ENCODE measurements at places on chromosomes 3 and 15. TPM values are rescaled to one million over a fixed set of nuclear protein-coding genes. Genes with fewer than 3 reads are reported as not detected.

- DNase-seq = no peak
Measured at GRCh38 chr3:149647285-149647684, 10.5 kb downstream of the WWTR1 start.

The CATSPER2 gene
- total RNA-seq = 3.7 TPM

DNA sequence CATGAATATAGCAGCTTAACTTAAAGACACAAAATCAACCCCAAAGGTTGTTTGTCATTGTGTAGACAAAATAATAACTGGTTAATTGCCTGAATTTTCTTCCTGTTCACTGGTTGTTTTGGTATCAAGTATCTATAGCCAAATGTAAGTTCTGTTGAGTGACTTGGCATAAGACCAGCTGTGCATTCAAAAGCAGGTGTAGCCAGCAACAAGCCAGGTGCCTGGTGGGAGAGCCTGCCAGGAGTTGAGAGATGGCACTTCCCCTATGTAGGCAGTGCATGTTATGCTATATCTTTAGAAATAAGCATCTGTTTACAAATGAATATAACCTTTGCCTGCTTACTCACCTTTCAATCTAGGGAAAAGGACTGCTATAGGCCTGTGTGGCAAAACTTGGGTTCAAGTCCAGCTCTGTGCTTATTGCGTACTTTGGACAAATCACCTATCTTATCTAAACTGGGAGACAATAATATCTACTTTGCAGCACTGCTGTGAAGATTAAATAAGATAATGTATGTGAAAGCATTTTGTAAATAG is 84.9 kb upstream of the TBL1XR1 start:
- DNase-seq = no peak

DNA sequence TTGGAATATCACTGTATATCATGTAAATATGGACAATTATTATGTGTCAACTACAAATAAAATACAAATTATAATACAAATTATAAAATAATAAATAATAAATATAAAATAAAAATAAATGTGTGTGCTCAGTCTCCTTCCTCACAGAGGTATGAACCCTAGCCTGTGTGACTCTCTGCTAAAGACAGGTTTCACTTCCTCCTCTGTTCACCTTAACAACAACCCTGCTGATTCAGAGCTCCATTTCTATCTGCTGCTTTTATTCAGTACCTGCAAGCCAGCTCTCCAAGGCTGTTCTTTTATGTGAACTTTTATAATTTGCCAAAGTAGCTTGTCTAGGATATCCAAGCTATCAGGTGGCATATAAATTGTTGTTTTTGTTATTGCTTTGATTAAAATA is 610.7 kb upstream of the GRM7 start:
- no peak for DNase-seq

The ADCY5 gene
- total RNA-seq = not detected

The TMEM207 gene
- total RNA-seq = not detected

The CLSTN2 gene
- total RNA-seq = 2.0 TPM

The CFAP100 gene
- total RNA-seq = not detected

The MKRN2 gene
- 26.3 TPM for total RNA-seq

GRCh38 chr15:81038975-81039607 is 38.4 kb downstream of the TLNRD1 start:
- peak; percentile 75 for DNase-seq

The SUSD5 gene
- total RNA-seq = 0.33 TPM

The IGF2BP2 gene
- 67.7 TPM for total RNA-seq

DNA sequence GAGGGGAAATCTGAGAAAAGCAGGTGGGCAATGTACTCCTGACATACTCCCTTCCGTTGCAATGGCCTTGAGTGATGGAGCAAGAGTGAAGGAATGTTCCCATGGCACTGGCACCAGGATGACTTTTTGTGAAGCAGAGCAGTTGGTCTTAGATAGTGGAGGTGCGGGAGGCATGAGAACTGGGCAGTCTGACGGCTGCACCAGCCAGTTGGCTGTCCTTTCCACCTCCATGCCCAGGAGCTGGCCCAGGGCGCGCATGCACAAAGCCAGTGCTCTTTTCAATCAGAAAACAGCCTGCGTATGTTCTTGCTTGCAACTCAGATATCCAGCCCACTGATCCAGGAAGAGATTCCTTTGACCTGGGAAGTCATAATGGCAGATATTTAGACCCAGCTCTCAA is 136.8 kb downstream of the PGPEP1L start:
- no peak for DNase-seq

DNA sequence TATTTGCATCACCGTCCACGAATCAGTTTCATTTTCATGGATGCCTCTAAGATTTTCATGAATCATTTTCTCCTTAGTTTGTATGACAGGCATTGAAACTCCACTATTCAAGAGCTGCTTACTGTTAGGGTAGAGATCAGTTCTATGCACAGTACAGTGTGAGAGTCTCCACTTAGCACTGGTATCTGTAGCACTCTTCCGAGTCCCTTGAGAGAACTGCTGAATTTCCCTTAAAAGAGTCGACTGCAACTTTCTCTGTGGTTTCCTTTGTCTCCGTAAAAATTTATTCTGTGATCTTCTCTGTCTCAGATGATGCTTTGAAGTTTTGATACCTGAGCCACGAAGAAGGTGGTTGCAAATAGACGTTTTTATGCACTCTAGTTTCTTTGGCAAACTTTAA is 14.8 kb downstream of the GTPBP8 start:
- DNase-seq = no peak

DNA sequence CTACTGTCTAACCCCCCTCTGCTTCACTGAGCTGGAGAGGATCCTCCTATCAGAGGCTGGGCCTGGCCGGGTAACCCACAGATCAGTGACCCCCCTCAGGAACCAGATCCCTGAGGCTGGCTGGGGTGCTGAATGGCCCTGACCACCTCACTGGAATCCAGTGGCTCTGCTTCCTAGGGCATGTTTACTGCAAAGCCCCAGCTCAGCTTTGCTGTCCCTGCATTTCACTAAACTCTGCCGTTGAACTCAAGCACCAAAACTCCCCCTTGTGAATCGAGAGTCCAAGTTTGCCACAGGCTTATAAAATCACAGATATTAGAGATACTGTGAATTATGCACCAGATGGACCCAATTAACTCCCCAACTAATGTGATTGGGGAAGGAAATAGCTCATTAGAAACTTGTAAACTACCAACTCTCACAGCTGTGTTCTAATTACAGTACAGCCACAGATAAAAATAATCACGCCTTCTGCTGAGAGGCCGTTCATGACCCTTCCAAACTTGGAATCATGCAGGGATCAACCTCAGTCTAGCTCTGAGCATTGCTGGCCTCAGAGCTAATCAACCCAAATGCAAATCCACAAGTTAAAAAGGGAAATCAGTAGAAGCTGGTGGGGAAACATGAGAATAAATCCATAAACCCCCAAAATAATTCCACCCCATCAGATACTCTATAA is 47.0 kb downstream of the OCA2 start:
- no peak for DNase-seq

The MESP2 gene
- not detected for total RNA-seq

The ARHGAP31 gene
- total RNA-seq = 8.7 TPM

The P2RY14 gene
- not detected for total RNA-seq

- no peak for DNase-seq
Measured at GRCh38 chr15:74226761-74227540, 9.2 kb upstream of the CCDC33 start.

GRCh38 chr3:53989946-53990345 is 98.3 kb upstream of the SELENOK start:
- DNase-seq = no peak

DNA sequence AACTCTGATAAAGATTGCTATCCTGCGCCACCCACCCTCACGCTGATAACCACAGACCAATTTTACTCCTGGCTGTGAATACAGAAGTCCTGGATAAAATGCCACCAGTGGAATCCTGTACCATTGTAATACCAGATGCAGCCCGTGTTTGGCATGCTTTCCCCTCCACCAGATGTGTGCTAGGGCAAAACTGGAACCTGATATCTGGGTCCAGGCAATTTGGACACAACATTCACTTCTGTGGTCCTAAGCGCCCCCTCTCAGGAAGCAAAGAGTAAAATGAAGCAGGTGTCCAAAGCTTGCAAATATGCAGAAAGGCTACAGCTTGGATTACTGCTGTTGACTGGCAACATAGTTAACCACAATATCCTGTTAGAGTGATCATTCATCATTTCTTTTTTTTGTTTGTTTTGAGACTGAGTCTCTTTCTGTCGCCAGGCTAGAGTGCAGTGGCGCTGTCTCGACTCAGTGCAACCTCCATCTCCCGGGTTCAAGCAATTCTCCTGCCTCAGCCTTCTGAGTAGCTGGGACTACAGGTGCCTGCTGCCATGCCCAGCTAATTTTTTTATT is 32.8 kb downstream of the LOXL1 start:
- DNase-seq = peak; percentile 30

The TTLL13 gene
- total RNA-seq = 0.17 TPM

DNA sequence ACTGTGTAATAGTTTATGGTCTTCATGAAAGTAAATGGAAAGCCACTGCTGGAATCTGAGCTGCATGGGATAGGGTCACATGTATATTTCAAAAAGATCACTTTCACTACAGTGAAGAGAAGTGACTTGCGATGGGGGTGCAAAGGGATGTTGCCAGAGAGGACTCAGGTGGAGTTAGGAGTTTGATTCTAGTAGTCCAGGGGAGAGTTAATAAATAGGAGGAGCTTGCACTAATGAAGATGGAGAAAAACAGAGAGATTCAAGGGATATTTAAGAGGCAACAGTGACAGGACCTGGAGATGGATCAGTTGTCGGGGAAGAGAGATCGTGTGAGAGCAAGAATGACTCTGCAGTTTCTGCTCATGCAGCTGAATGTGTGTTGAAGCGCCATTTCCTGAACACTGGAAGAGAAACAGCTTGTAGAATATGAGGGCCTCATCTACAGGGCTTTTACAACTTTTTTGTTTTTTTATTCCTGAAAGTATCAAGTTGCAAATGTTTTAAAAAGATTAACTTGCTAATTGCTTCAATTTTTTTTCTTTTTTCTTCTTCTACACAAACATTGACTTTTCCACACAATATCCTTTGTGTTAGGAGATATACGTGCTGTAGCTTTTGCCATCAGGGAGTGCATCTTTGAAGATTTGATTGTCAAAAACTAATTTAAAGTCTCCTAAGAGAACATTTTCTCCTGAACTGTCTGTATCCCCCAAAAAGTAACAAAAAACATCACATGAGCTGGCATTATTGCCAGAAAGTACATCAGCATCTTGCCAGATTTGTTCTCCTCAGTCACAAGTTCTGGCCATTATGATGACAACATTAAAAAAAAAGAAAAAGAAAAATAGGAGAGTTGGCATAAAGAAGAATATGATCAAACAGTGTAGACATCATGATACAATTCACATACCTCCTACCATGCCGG is 37.5 kb downstream of the SETMAR start:
- DNase-seq = no peak

DNA sequence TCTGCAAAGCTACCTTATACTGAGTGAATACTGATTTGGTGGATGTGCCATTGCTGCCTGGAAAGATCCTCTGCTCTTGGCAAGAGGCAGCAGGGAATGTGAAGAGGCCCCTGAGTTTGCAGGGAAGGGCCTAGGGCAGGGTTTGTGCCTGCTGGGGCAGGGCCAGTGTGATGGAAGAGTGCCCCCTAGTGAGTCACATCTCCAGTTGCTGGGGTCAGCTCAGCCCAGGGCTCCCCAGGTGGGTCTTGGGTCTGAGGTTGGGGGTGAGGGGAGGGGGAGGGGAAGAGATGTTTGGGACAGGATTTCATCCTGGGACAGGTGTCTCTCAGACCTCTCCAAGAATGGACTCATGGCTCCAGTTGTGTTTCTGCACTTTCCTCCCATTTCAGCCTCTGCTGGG is 4.1 kb upstream of the AMOTL2 start:
- no peak for DNase-seq

- DNase-seq = no peak
Measured at GRCh38 chr3:52681596-52681995, 4.1 kb downstream of the PBRM1 start.

DNA sequence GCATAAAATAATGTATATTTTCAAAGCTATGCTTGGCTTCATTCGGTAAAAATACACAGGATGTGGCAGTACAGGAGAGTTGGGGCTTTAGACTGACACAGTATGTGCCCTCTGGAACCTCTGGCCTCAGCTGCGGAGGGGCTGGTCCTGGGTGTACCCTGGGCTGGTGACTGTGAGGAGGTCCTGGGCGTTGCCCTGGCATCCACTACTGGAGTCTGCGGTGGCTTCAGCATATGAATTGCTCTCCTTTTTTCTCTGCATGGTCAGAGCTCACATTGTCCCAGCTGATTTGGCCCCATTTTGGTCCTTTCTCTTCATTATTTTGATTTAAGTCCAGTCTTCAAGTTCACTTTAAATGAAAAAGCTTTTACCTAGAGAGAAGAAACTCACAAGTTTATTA is 40.5 kb upstream of the CORO2B start:
- no peak for DNase-seq

GRCh38 chr15:80633221-80633620 is 61.9 kb upstream of the ABHD17C start:
- no peak for DNase-seq

GRCh38 chr3:32177702-32178198 is 60.7 kb upstream of the CMTM8 start:
- DNase-seq = peak; percentile 79

GRCh38 chr3:143416229-143416628 is 296.7 kb downstream of the CHST2 start:
- DNase-seq = no peak

DNA sequence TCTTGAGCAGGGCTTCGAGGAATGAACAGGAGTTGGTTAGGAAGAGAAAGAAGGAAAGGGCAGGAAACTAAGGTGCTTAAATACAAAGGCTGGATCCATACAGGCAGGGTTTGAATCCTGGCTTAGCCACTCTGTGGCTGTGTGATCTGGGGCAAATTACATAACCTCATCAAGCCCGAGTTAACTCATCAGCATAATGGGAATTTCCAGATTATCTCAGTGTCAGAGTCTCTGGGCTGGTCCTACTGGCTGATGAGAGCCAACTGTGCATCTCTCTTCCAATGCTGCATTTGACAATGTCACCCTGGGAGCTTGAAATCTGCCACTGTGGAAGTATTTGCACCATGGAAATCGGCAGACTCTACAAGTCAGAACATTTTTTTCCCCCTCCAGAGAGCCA is 83.8 kb upstream of the SLC6A6 start:
- DNase-seq = no peak

GRCh38 chr3:3799173-3800079 is at the start of gene LRRN1:
TSS of gene LRRN1 (plus strand) at chr3:3799431. CDS start at chr3:3844642, 45,211 bp downstream.
- peak; percentile 9 for DNase-seq

Data from mammary epithelial cell (primary cell).